ENCODE measurements at places on chromosomes 3 and 15. TPM values are rescaled to one million over a fixed set of nuclear protein-coding genes. Genes with fewer than 3 reads are reported as not detected.

The MASP1 gene
- total RNA-seq: 265 TPM

The GREM1 gene
- total RNA-seq: 0.19 TPM

The MYH15 gene
- 0.68 TPM for total RNA-seq

DNA sequence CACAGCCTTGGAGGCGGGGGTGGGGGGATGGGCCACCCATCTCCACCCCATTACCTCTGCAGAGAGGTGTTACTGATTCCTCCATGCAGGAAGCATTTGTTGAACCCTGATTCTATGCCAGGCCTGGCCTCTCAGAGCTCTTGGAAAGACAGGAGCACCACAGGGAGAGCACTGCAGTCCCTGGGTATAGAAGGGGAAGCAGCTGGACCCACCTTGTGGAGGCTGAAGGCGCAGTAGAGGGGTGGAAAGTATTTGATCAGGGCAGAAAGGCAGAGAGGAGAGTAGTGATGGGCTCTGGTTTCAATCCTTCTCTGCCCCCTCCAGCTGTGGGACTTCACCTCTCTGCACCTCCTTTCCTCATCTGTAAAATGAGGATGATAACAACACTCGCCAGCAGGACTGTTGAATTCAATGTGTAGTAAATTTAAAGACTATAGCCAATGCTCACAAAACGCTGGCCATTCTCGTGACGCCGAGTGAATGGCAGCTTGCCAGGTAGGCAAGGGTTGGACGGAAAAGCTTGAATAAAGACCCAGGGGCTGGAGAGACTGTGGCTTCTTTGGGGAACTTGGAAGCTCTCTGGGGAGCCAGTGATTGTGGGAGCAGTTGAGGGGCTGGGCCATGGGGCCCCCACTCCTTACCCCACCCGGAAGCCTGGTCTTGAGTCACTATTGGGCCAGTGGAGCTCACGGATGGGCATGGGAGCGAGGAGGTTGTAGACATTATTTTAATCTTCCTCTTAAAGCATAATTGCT, 8.0 kb upstream of the CCDC33 start:
- peak; percentile 37 for DNase-seq

- no peak for DNase-seq
These were observed 8.9 kb downstream of the ICE2 start for GRCh38 chr15:60469893-60470641.

GRCh38 chr15:24954783-24955530, at the start of the genes SNRPN and SNURF:
SNRPN (plus strand) TSS chr15:24954987; CDS start chr15:24974454, 19,467 bp downstream.
SNURF (plus strand) TSS chr15:24954987; CDS start chr15:24955049, 62 bp downstream.
- DNase-seq: peak; percentile 76

DNA sequence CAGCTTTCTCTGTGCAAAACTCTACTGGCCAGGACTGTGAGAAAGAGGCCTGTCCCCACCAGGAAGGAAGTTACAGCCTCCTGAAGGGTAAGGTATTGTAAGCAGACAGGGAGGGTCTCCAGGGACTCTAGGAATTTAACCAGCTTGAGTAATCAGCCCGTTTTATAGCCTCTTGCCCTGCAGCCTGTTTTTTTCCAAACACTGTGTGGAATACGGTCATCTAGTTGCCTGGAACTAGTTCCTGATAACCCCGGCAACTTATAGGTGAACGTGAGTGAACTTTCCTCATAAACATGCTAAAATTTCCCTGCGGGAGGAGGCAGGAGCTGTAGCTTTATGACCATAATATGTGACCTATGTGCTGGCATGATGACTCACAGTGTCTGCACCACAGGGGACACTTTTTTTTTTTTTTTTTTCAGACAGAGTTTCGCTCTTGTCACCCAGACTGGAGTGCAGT, 60.1 kb upstream of the DAZL start:
- no peak for DNase-seq

DNA sequence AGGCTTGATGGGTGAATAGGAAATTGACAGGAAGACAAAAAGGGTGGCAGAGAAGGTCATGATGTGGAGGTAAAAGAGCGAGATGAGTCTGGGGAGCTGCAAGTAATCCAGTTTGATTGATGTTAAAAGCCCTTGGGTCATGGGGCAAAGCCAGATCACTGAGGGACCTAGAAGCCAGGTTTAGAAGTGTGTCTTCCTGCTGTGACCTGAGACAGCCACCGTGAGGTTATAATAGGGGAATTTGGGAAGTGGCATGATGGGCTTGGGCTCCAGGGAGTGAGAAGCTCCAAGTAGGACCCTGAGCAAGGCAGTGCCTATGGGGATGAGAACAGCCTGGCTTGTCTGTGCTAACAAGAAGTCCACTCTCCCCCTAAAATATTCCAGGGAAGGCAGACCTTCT, 298.5 kb downstream of the RPLP1 start:
- no peak for DNase-seq

- DNase-seq: no peak
These were observed 81.7 kb downstream of the CCNL1 start for GRCh38 chr3:157078131-157078810.

Data from heart right ventricle (tissue), 16 donors.